ENCODE measurements at places on chromosomes 13 and 19. TPM values are rescaled to one million over a fixed set of nuclear protein-coding genes. Genes with fewer than 3 reads are reported as not detected.

GRCh38 chr13:44136696-44137268, 236.8 kb upstream of the SERP2 start:
- no peak for DNase-seq

SYNGR4 gene
- not detected for polyA plus RNA-seq

ERICH4 gene
- polyA plus RNA-seq = not detected

GRCh38 chr19:41811036-41811435, 14.6 kb downstream of the CEACAM3 start:
- no peak for DNase-seq

GRCh38 chr19:35328851-35329285, at the start of gene CD22:
Gene CD22, plus strand, starts transcription at chr19:35329187. Its CDS starts 2,854 bp downstream, at chr19:35332041.
- DNase-seq = no peak

DNA sequence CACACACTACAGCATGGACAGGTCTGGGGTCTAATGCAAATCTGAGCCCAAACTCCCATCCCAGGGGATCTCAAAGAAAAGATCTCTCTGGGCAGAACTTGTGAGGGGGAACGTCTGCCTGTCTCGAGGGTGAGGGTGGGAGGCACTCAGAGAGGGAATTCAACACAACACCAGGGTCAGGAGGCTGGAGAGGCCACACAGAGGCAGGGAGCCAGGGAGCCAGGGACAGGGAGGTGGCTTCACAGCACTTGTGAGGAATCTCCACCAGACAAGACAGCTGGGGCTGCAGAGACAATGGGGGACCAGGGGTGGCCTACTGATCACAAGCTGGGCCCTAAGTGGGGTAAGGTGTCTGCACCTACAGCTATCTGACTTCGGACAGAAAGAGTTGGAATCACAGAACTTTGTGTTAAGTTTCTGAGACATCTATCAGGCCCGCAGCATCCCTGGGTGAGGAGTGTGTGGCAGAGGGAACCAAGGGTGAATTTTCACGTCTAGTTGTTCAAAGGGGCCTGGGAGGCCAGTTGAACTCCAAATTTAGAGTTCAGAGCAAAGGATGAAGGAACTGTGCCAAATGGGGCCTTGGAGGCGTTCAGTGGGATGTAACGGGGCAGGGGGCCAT, 12.7 kb upstream of the AKAP8L start:
- no peak for DNase-seq

DNA sequence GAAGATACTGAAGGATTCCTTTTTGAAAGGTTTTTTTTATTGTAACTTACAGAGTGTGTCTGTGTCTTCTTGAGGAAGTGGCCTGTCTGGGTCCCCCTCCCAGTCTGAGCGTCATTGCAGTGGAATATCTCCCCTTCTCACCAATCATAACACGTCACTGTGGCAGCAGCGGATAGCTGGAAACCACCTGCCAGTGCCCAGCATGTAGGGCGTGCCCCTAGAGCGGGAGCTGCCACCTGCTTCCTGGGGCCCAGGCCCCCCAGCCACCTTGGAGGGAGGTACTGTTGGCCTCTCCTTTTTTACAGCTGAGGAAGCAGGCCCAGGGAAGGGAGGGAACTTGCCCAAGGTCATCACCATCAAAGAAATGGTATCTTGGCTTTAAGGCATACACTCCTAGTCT, 4.6 kb upstream of the DNM2 start:
- no peak for DNase-seq

ZNF723 gene
- polyA plus RNA-seq = not detected

GRCh38 chr19:49413348-49413747, 9.9 kb downstream of the PTH2 start:
- DNase-seq = no peak

GRCh38 chr19:58385313-58385890, 1.7 kb upstream of the RPS5 start:
- no peak for DNase-seq

CATSPERD gene
- polyA plus RNA-seq = not detected

DNA sequence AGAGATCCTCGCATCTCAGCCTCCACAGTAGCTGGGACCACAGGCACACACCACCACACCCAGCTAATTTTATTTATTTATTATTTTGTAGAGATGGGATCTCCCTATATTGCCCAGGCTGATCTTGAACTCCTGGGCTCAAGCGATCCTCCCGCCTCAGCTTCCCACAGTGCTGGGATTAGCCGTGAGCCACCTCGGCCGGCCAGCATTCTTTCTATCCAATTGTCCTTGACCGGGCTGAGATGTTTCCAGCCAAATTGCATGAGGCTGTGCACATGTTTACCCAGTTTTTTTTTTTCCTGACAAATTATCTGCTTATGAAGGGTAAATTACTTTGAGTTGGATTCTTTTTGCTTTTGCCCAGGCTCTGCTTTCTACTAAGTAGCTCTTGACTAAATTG, 28.2 kb downstream of the UNC13A start:
- no peak for DNase-seq

Measured in naive thymus-derived CD4-positive, alpha-beta T cell (primary cell).